Right renal pelvis (tissue), 4 donors: ENCODE measurements at places on chromosomes 3 and 15. TPM values are rescaled to one million over a fixed set of nuclear protein-coding genes. Genes with fewer than 3 reads are reported as not detected.

- DNase-seq, result no peak
Observed at GRCh38 chr3:146823622-146824021, 218.5 kb upstream of the PLSCR5 start.

- no peak for DNase-seq
Observed at GRCh38 chr15:26882112-26882511, 15.2 kb downstream of the GABRA5 start.

Gene UTS2B
- 1.1 TPM for polyA plus RNA-seq

DNA sequence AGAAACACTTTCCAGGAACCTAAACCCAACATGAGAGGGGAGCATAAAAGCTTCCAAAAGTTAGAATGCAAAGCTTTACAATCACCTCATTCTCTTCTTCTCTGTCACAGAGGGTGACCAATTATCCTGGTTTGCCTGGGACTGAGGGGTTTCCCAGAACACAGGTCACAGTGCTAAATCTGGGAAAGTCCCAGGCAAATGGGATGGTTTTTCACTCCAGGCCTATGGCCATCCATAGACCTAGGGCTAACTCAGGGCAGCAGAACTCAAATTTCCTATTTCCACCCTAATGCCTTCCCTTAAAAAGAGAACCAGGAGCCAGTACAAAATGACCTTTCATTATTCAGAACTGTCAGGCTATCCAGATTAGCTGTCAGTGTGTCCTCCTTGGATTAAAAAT, 77.0 kb downstream of the TM4SF4 start:
- DNase-seq, result no peak

DNA sequence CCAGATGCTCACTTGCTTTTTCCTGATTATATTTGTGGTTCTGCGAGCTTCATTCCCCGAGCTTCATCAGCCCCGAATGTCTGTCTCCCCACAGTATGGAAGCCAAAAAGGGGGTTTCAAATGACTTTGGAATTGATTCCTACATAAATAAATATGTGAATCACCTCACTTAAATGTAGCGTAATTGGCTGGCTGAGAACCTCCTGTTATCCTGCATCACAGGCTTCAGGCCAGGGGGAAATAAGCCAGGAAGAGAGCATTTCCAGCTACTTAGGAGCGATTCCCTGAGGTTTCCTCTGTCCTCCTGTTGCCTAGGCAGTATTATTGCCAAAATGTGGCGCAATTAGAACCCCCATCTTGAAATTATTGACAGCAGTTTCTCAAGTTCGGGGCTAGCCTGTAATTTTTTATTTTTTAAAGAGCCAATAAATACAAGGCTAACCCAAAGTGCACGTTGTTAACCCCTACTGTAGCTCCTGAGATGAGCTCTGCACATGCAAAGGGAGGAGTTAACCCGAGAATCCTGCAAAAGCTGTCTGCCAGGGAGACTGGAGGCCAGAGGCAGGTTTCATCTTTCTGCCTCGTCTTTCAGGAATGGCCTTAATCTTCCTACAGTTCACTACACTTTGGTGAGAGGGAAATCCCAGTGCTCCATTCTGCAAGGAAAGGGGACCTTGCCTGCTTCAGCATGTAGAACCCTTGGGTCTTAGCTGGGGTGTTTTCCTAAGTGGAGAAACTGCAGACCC, 148.2 kb downstream of the ADAMTS9 start:
- DNase-seq, result no peak

Gene GOLGA8J
- 1.4 TPM for polyA plus RNA-seq

Gene STX19
- 0.34 TPM for polyA plus RNA-seq

DNA sequence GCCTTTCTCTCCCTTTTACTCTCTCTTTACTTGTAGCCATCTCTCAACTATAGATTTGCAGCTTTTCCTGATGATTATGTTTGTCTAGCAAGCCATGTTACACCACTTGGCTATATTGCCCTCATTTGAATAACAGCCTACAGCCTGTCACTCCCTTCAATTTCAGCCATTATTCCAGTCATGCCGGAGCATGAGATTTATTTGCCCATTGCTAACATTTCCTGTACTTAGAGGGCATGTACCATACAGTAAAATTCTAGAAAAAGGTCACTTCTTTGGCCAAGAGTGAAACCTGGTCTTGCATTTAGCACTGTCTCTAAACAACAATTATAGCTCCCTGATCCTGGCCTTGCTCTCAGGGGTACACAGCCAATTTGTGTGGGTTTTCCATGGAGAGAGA, 221.7 kb upstream of the TMC3 start:
- no peak for DNase-seq

Gene PIGBOS1
- polyA plus RNA-seq, result 17.0 TPM

- DNase-seq, result no peak
Observed at GRCh38 chr3:133881492-133881891, 14.2 kb downstream of the RAB6B start.

DNA sequence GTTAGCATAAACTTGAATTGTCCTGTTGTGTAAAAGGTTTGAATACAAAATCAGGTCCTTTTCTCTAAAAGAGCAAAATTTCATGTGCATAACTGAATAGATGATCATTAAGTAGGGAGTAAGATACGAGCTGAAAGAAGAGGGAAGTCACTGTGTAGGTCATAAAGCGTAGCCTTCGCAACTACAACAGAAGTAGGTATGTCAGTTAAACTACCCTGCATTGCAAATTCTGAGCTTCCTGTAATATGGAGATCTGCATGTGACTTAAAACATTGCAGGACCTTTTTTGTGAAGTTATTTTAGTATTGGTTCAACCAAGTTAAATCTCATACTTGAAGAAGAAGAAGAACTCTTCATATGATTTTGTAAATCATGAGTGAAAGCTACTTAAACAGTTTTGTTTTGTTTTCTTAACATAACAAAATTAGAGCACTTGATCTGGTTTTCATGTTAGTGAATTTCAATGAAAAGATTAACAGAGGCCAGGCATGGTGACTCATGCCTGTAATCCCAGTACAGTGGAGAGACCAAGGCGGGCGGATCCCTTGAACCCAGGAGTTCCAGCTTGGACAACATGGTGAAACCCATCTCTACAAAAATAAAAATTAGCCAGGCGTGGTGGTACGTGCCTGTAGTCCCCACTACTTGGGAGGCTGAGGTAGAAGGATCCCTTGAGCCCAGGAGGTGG, 26.4 kb downstream of the ARMC8 start:
- DNase-seq, result no peak

GRCh38 chr3:140972833-140973232, 31.2 kb downstream of the SLC25A36 start:
- DNase-seq, result no peak

Gene ITPKA
- polyA plus RNA-seq, result 0.46 TPM

DNA sequence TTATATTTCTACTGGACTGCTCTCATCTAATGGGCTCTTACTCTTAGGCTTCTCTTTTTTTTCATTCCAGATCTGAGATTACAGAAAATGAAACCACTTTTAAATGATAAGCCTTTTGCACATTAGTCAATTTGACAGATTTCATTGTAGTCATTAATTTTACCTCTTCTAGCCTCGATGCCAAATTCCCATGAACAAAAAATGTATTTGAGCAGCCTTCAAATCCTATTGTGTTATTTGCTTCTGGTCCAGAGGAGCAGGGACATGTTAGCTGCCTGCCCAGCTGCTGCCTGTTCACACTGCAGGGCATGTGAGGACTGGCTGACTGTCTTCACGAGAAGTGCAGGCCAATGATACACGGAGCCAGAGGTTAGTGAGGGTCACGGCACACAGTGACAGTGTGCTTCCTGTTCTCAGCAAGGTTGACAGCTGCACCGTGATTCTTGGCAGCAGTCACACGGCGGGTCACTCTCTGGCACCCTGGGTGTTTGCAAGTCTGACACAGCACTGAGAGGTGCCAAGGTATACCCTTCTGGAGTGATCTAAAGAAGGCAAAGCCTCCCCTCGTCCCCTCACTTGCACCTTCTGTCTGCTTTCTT, 40.8 kb downstream of the KAT2B start:
- peak; percentile 7 for DNase-seq
